ENCODE measurements at places on chromosomes 5 and 9.
A peak's percentile ranks its signal among the peaks of the same experiment; 100 is the strongest.

- no peak for DNase-seq
Measured at GRCh38 chr9:79583952-79584654, 12.3 kb downstream of the TLE4 start.

DNA sequence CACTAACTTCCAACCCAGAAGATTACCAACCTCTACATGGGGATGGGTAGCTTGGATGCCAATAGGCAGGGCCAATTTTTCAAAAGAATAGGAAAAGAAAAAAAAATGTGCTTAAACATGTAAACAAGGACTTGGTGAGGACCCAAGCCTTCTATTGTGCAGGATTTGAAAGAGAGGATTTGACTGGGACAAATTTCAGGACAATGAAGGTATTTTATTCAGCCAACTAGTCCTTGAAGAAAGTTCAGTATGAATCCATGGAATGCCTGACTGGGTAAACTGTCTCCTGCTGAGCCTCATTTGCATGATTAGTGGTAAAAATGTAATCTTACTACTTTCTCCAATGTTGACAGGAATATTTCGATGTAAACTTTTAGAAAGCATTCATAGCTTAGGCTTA is 192.5 kb upstream of the RORB start:
- peak; percentile 5 for DNase-seq

DNA sequence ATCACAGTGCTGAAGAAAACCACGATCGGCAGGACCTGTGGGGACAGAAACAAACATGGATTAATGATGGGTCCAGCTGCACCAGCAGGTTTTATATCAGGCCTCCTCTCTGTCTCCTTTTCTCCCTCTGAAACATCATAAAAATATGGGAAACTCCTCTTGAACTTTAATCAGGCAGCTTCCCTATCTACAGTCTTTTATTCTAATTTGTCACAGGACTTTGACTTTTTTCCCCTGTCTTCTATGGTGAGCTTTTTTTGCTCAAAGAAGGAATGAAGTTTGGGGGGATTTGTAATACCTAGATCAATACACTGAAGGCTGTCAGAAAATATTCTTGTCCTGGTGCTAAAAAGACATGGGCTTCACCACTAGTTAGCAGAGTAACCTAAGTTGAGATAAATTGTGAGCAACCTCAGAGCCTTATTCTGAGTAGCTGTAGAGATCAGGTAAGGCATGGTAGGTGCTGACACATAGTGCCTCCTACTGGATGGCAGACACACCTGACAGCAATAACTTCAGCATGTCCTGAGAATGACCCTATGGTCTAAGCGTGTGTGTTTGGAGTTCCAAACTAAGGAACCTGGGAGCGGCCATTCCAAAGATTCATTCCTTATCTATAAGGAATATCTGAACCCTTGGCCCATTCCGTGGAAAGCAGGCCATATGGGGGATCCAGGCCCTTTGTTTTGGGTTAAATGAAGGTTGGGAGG is 46.2 kb downstream of the SLC28A3 start:
- no peak for DNase-seq

DNA sequence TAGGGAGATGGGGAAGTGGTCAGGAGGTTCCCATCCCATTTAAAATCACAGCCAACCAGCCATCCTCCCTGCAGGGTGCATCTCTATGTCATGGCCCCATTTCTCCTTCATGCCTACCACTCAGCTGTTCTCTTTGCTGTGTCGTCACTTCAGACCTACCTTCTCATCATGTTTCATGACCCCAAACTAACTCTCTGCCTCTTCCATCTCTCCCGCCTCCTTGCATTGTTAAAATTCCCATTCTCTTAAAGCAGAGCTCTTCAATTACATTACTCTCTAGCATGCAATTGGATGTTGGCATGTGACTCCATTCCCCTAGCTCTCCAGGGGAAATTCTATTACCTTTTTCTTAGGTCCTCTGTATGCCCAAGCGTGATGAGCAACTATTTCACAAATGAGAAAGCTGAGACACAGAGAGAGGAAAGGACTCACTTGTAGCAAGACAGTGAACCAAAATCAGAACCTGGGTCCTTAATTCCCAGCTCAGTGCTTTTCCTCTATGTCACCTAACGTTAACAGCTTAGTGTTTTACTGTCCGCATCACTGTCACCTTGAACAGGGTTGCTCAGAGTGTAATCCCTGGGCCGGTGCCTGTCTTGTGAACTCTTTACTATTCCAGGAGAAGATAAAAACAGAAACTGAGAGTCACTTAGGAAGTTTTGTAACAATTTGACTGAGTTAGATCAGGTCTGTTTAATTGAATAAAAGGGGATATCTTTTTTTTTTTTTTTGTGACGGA is 28.1 kb downstream of the PDE6A start:
- no peak for DNase-seq

GRCh38 chr5:963310-963672 is 45.3 kb upstream of the NKD2 start:
- DNase-seq, result no peak

DNA sequence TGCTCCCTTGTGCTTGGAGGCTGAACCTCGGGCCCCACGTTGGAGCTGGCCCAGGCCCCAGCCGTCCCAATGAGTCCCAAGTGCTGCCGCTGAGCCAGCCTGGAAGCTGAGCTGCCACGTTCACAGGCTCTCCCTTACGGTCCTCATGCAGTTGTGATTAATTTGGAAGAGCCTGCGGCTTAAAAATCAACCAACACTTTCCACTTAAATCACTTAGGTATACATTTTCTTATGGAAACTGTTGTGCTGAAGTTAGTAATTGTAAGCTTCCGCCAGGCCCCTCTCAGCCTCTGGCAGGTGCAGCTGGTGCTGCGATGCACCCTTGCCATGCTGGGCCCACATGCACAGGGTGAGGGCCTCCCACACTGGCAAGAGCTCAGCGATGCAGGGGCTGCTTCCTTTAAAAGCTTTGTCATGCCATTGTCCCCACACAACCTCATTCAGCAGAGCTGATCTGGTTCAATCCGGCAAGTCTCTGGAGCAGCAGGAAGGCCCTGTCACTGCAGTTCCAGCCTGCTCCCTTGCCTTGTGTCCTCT is 61.0 kb downstream of the IPPK start:
- no peak for DNase-seq

DNA sequence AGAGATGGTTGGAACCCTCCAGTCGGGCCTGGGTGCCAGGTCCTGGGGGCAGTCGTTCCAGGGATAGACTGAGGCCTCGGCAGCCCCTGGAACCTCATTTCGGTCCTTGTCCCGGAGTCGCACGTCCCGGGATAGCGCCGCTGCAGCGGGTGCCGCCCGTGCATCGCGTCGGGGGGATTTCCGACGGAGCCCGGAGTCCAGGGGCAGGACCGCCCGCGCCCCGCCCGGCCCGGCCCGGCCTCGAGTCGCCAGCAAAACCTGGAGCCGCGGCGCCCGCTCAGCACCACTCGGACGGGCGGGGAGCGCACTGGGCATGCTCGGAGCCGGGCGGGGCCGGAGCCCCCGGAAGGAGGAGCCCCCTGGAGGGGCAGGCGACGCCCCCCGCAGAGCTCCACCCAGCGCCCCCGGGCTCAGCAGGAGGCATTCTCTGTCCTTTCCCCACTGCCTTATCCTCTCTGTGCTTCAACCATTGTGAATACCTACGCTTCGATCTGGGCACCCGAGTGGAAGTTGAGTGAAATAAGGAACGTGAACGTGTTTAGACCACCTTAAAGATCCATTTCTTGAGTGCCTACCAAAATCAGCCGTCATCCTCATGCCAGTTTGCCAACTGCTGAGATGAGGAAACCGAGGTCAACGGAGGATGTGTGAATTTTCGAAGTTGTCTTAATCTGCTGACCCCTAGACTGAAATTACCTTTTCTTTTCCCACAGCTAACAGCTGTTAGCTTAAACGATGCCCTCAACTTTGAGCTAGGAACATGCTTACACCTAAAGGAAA is 1.7 kb upstream of the PTPN3 start:
- no peak for DNase-seq

- no peak for DNase-seq
Measured at GRCh38 chr5:14322437-14323187, 179.5 kb downstream of the TRIO start.

DNA sequence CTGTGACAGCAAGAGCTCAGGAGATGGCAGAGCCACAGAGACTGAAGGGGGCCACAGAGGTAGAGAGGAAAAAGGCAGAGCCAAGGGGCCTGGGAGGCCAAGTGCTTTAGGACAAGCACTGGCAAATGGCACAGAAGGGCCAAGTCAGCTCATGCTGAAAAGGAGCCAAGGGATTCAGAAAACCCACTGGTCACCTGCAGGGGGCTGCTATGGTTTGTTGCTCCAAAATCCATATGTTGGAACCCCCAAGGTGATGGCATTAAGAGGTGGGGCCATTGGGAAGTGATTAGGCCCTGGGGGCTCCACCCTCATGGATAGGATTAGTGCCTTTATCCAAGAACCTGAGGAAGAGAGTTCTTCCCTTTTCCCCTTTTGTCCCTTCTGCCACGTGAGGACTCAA is 165.4 kb downstream of the ARSB start:
- DNase-seq, result no peak

GRCh38 chr9:85416715-85417114 is 325.0 kb downstream of the AGTPBP1 start:
- DNase-seq, result no peak

DNA sequence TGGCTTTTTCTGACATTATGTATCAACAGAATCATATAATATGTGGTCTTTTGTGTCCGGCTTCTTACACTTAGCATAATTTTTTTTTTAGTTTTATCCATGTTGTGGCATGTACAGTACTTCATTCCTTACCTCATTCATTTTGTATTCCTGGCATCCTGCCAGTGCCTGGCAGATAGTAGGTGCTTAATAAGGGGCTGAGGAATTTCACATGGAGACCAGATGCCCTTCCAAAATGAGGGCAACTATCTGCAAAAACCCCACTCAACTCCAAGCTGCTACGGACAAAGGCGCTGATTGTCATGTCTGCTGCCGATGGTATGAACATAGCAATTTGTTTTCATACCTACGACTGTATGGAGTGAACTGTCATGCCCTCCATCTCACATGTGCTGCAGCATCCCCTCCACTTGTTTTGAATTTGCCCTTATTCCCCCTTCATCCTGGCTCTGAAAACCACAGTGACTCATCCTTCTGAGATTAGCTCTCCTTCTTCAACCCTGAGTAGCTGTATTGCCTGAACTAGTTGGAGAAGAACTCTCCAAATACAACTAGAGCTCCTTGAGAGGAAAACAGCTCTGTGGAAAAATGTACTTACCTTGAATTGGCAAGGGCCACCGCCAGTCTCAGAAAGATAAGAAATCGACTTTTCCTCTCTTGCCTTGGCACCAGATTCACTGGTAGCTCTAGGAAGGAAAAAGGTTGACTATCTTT is 41.3 kb upstream of the FOXE1 start:
- no peak for DNase-seq

GRCh38 chr5:1814183-1815020 is 13.2 kb downstream of the NDUFS6 start:
- DNase-seq, result no peak

GRCh38 chr5:66757219-66757833 is 161.1 kb downstream of the MAST4 start:
- DNase-seq, result peak; percentile 31

DNA sequence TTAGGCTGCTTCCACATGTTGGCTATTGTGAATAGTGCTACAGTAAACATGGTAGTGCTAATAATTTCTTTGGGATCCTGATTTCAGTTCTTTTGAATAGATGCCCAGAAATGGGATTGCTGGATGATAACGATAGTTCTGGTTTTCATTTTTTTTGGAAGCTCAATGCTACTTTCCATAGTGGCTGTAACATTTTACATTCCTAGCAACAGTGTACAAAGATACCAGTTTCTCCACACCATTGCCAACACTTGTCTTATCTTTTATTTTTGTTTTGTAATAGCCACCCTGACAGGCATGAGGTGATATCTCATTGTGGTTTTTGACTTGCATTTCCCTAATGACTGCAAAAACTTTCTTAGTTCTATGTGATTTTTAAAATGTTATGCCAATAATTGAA is 68.8 kb upstream of the LRRC70 start:
- no peak for DNase-seq

DNA sequence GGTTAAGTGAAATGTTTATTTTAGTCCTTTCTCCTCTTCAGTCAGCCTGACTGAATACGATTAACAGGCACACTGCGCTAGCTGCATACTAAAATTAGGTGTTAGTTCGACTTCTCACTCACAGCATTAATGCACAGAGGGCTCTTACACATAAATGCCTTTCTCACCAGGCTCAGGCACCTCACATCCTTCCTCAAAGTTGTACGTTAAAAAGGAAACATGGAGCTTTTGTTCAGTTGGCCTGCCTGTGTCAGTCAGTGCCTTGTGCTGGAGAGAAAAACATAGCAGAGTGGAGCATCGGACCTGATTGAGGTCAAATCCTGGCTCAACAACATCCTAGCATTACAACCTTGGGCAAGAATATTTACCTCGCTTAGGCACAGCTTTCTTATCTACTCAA is 236.0 kb upstream of the ZNF462 start:
- no peak for DNase-seq

GRCh38 chr9:35489313-35490154 is at the start of gene RUSC2:
Gene RUSC2 (plus strand): TSS chr9:35490111. CDS start chr9:35546522, 56,411 bp downstream.
- peak; percentile 85 for DNase-seq

GRCh38 chr5:23437011-23437410 is 70.4 kb upstream of the PRDM9 start:
- DNase-seq, result no peak

DNA sequence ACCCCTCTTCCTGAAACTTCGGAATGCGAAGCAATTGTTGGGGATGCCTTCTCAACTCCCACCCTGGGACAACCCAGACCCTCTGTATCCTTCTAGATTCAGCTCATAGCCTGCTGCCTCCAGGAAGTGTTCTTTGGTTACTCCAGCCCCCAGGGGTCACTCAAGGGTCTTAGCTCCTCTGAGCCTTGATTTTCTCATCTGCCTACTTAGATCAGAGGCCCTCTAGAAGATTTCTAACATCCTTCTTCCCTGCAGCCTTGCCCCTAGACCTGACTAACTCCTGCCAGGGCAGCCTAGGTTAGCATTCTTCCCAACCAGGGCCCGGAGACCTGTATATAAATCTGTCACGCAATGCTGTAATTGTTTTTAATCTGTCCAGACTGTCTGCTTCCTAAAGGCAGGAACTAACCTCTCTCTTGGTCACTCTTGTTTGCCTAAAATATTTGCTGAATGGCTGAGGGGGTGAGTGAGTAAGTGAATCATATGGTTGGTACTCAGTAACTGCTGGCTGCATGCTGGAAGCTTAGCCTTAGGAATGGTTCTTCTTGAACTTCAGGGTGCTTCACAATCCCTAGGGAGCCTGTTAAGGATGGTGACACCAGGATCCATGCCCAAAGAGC is 8.2 kb downstream of the GALNT10 start:
- DNase-seq, result no peak

DNA sequence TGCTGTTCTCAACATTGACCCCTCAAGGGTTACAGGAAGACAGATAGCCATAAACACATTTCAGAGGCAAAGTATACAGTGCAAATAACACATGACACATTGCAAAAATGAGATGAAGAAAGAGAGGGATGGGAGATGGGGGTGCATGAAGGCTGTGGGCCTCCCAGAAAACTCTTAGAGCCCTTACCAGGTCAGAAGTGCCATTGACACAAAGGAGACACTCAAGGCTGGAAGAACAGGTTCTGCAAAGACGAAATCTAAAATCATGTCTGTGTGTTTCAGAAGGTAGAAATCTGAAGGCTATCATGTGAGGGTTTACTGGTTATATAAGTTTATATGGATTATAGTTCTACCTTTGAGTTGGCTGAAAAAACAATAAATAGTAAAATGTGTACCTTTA is 318.8 kb downstream of the BNC2 start:
- DNase-seq, result no peak

- DNase-seq, result no peak
Measured at GRCh38 chr5:61148515-61148914, 13.8 kb downstream of the SMIM15 start.
